A549 (cell line): ENCODE measurements at places on chromosomes 4 and X. TPM values are rescaled to one million over a fixed set of nuclear protein-coding genes. Genes with fewer than 3 reads are reported as not detected.

TSC22D3 gene
- 10.8 to 13.3 TPM (median 12.2 TPM) in 3 replicates for polyA plus RNA-seq

NDP gene
- polyA plus RNA-seq = not detected in 3 replicates

DNA sequence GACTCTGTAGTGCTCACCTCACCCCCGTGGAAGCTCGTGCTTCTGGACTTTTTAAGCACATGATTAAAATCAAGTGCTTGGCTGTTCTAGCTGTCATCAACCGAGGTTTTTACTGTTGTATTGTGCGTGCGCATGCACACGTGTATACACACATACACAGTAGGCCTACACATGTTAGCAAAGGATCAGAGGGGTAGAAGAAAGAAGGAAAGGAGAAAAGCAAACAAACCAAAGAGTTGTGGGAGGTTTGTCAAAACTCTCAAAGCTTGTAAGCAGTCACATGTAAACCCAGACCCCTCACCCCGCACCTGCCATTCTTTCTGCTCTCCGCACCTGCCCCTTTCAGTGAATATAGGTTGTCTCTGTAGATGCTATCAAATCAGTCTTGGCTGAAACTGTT lies 311.8 kb downstream of the HS3ST1 start:
- DNase-seq = no peak

GRCh38 chr4:166658585-166658984 lies 575.7 kb downstream of the SPOCK3 start:
- no peak for DNase-seq

DNA sequence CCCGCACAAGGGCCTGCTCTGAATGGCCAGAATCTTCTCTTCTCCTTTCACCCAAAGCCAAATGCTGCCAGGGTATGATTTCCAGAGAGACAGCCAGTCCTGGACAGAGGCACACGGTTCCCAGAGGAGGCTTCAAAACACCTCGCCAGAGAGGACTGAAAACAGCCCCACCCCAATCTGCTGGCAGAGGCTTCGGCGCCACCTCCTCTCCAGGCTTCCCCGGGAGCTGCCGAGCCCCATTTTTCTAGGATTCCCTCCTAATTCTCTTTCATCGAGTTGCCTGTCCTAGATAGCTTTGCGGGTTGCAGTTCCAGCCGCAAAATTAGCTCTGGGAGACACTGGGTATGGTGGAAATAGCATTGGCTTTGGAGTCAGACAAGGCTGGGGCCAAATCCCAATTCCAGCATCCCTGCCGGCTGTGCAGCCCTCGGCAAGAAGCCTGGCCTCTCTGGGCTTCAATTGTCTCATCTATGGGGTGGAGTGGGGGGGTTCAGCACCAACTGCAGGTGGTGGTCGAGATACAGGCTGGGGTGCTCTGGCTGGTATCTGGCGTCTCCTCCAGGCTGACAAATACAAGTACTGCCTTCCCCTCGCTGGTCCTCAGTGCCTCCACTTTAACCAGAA lies 22.6 kb downstream of the PPP2R2C start:
- DNase-seq = no peak

- DNase-seq = no peak
These were observed 77.9 kb downstream of the TBL1X start for GRCh38 chrX:9542761-9543111.

DNA sequence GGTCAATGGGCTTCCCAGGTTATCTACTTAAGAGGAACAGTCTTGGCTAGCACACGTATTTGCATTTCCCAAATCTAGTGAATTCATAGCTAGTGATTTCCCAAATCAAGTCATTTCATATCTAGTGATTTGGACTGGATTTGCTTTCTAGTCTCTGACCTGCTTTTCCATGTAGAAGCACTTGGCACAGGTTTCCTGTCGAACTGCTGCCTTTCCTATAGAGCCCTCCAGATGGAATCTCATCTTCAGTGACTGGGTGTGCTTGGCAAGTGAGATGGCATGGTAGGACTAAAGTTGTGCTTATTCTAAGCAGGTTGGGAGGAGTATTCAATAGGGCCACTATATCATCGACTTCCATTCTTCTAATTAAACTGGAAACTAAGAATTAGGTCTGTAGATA lies 94.7 kb downstream of the CCNG2 start:
- DNase-seq = no peak

- peak; percentile 28 for DNase-seq
These were observed 106.9 kb downstream of the COL4A6 start for GRCh38 chrX:108331126-108331909.

GRCh38 chr4:122783301-122784215 lies 43.1 kb upstream of the FGF2 start:
- peak; percentile 70 for DNase-seq

- DNase-seq = no peak
These were observed 34.9 kb downstream of the GNL3L start for GRCh38 chrX:54564936-54565335.

DNA sequence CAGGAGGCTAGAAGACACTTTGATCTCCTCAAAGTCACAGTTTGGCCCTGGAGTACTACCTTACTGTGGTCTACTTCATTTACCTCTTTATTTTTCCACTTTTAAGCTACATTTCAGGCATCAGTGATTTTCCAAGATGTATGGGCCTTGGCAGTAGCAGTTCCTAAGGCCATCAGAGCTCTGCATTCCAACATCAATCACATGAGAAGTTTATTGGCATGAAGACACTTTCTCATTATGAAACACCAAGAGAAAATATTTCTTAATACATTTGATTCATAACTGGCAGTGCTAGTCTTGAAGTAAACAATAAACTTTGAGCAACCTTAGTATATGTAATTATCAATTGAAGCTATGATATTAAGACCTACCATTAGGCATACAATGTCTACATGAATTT lies 178.1 kb downstream of the IL15 start:
- DNase-seq = no peak
